Esophagus squamous epithelium (tissue), 5 donors: ENCODE measurements at places on chromosomes 16 and 17.

DNA sequence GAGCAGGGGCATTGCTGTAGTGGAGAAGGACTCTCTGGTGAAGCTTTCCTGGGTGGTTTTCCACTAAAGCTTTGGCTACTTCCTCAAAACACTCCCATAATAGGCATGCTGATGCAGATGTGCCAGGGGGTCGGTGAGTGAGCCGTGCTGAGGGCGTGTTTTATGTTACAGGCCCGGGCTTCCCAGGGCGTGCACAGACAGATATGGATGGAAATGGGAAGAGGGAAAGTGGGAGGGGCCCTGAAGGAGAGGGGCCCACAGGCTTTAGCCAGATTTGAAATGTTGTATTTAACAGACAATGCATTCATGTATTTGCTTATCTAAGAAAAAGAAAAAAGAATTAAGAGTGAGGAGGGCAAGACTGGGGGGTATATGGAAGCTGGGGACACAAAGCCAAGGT, 56.3 kb downstream of the IL21R start:
- DNase-seq: no peak

DNA sequence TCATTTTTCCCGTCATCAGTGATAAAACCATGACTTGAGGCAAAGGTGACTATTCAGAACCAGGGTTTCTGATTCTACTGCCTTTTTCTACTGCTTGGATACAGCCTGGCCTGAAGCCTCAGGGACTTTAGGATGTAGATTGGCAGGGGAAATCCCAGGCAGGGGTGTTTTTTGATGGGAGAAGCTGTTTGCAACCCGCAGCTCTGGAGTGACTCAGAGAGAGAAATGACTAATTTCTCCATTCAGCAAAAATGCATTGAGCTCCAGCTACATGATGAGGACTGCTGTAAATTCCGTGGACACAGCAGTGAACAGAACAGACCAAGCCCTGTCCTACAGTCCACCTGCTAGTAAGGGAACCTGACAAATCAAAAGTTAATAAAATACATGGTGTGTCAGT, 560.6 kb downstream of the CDH13 start:
- DNase-seq: no peak

GRCh38 chr16:70374213-70374612, 27.5 kb downstream of the DDX19A start:
- DNase-seq: no peak

DNA sequence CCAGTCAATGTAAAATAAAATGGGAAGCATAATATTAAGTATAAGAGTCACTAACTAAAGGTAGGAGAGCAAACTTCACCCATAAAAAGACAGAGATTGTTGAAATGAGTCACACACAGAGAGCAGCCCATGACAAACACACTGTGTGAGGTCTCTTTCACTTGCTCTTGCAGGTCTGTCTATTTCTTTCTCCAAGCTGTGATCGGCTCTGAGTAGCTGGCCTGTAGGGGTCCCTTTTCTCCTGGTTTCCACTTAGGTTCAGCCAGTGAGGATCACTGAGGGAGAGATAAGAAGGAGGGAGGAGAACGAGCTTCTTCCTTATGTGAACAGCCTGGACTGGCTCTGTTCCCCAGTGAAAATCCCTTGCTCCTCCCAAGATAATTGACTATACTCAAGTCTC, 133.7 kb upstream of the HS3ST3A1 start:
- DNase-seq: no peak

DNA sequence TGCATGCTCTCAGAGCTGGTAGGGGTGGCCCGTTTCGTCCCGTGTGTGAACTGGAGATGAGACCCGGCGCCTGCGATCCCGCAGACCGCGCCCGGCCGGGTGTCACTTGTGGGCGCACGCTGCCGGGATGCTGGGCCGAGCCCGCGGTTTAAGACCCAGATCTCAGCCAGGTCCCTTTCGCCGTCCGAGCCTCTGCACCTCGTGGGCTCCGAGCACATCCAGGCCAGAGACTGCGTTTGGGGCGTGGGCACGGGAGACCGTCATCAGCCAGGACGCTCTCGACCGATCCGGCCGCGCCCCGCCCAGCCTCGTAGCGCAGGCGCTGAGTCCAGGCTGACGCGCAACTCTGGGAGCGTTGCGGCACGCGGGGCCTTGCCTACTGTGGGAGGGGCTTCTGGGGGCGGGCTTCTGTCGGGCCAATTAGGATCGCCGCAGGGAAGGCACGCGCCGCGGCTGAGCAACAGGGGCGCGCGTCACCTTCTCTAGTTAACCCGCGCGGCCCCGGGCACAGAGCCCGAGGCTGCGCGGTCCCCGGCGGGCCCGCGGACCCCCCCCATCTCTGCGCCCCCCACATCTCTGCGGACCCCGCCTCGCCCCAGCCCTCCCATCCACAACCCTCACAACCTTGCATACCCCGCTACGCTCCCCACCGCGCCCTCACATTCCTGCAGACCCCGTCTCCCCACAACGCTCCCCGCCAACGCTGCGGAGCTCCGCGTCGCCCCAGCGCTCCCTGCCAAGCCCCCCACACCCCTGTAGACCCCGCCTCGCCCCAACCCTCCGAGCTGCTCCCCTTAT, 687 bp upstream of the CEMP1 start:
- DNase-seq: peak; percentile 94

- no peak for DNase-seq
Measured at GRCh38 chr17:43464046-43464445, 19.7 kb upstream of the DHX8 start.

GRCh38 chr17:75009139-75009724, 3.2 kb upstream of the MRPL58 start:
- DNase-seq: no peak

DNA sequence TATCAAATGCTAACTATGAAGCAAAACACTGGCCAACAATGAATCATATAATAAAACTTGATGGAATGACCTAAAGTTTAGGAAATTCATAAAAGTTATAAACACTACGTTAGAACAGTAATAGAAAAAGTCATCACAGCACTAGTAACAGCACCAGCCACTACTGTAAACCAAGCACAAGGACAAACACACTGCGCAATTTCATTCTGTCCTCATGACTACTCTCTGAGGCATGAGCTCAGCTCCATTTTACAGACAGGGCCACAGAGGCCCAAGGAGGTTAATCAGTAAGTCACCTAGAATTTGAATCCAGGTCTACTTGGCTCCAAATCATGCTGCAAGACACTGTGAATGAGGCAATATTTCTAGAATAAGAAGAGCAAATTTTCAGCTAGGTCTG, 13.4 kb downstream of the EMC8 start:
- DNase-seq: no peak

GRCh38 chr16:64780445-64780844, 341.4 kb downstream of the CDH11 start:
- no peak for DNase-seq

DNA sequence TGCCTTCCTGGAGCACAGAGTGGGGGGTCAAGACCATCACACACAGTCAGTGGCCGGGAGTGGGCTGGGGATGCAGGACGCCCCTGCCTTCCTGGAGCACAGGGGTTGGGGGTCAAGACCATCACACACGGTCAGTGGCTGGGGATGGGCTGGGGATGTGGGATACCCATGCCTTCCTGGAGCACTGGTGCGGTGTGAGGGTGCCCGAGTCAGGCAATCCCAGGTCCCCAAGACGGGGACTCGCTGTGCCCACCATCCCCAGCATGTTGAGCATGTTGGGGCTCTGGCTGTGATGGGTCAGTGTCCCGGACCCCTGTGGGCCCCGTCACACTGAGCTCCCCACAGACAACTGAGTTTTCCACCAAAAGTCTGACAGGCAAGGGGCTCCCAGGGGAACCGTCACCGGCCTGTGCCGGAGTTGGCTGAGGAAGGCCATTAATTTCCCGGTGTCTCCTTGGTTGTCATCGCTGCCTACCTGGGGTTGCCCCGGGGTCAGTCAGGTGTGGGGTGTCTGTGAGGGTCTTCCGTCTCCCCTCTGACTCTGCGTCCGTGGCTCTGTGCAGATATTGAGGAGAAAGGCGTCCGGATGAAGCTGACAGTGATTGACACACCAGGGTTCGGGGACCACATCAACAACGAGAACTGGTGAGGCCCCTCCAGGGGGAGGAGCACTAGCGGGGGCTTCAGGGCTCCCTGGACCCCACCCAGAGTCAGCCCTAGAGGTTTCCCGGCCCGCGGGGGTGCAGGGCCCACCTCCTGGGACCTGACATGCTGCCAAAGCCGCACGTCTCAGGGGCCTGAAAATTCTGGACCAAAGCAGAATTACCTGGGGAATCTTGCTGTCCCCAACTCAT, 347.1 kb downstream of the SEC14L1 start:
- no peak for DNase-seq

- no peak for DNase-seq
Measured at GRCh38 chr17:78921437-78921971, 3.7 kb downstream of the TIMP2 start.

GRCh38 chr17:76191896-76192295, 48.4 kb downstream of the RNF157 start:
- DNase-seq: no peak

DNA sequence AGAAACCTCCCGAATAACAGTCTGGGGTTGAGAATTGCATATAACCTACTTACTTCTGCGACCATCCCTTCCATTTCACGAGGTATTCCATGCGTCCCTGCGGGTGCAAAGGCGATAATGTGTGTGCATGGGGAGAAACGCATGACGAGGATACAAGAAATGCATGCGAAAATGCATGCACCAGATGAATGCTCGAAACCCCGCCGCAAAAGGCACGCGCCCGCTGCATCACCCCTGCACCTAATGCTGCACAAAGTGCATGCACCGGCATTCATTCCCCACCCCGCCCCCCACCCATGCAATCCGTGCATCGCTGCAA, 474 bp downstream of the CBX8 start:
- no peak for DNase-seq

DNA sequence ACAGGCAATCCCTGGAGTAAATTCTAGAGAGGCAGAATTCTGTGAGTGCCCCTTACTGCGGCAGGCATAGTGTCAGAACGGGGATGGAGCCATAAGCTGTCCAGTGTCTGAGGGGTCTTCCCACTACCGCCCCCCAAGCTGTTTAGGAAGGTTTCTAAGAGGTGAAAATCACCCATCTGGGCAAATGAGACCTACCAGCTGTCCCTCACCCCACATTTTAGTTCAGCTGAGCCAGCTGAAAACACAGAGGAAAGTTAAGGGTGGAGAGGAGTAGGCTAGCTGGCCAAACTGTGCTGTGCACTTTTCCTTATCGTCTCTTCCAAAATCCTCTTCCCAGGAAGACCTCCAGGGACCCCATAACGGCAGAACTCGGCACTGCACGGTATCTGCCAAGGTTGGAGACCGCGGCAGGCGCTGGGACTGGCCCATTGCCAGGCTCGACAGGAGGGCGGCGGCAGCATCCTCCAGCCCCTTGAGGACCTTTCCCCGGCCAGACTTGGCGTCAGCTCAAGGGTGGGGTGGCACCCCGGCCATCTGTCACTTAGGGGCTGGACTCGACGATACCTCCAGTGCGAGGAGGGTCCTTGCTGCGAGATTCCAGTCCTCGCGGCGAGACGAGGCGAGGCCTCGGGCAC, 955 bp downstream of the ACLY start:
- DNase-seq: no peak

- DNase-seq: no peak
Measured at GRCh38 chr16:84209989-84210388, 19.0 kb downstream of the ADAD2 start.

GRCh38 chr16:51057969-51058337, 93.1 kb downstream of the SALL1 start:
- DNase-seq: no peak

DNA sequence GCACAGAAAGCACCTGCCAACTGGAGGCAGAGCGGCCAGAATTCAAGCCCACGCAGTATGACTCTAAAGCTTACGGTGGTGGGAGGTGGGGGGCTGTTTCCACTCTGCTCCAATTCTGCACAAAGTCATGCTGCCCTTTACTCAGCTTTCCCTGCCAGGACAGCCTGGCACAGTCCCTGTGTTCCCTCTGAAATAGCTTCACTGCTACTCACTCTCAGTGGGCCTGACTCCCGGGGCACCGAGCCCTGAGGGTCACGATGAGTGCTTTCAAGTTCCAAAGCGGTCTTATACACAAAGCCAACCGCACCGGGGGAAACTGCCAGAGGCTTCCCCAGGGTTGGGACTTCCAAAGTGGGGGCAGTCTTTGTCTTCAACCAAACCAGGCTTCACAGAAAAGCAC, 306.1 kb upstream of the XYLT1 start:
- no peak for DNase-seq

- no peak for DNase-seq
Measured at GRCh38 chr16:14635395-14636165, 2.8 kb downstream of the BFAR start.

GRCh38 chr16:26740771-26741170, 326.0 kb upstream of the C16orf82 start:
- no peak for DNase-seq

GRCh38 chr17:32141679-32142037, 644 bp upstream of the RHOT1 start:
- DNase-seq: no peak

GRCh38 chr16:4684763-4685162, 8.6 kb upstream of the NUDT16L1 start:
- DNase-seq: no peak

DNA sequence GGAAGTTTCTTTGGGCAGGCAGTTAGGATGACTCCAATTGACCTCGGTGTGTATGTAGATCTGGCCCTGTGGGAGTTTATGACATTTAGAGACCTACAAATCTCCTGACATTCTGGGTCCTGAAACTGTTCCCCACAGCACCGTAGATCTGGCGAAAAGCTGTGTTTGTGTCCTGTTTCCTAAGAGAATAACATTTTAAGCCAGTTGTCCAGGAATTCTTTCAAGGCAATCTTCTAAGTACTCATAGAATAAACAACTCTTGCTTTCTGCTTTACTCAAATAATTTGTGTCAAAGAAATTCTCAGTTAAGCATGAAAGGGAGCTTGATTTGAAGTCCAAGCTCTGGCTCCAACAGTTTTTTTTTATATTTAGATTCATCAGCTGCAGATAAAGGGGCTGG, 78.5 kb upstream of the ELAC2 start:
- DNase-seq: no peak

DNA sequence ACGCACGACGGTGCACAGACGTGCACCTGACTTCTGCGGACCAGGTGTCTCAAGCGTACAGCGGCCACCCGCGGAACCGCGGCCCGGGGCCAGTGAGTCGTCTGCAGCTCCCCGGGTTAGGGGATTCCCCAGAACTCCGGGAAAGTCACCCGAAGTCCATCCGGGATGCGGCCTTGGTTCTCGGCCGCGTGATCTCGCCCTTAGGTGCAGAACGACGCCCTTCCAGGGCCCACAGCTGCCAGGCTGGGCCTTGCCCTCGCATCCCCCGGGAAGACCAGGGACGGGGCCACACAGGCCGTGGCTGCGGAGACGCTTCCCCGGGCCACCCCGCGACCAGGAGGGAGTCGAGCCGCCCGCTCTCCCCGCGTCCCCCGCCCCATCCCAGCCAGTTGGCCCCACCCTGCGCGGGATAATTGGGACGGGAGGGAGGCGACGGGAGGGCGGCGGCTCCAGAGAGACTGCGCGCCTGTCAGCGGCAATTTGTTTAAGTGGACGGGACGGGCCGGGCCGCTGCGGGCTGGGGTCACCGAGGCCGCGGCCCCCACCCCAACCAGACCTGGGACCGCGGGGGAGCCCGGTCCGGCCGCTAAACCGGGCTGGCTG, 3.6 kb upstream of the TBX2 start:
- DNase-seq: no peak

DNA sequence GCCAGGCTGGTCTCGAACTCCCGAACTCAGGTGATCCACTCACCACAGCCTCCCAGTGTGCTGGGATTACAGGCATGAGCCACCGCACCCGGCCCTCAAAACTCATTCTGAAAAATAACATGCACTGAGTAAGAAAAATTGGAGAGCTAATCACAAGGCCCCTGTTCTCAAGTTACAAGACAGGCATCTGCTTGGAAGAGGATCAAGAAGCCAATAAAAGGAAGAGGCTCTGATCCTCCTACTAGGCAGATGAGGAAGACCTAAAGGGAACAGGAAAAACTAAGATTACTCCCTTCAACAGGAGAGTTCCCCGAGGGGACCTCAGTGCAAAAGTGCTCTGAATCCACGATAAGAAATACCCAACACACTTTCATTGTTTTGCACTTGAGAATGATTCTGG, 18.4 kb downstream of the BLMH start:
- no peak for DNase-seq
